ENCODE measurements at places on chromosomes 13 and 19. TPM values are rescaled to one million over a fixed set of nuclear protein-coding genes. Genes with fewer than 3 reads are reported as not detected.

Gene MKNK2
- 41.4 TPM for total RNA-seq

Gene PLIN4
- 0.11 TPM for total RNA-seq

Gene ATP1A3
- 0.52 TPM for total RNA-seq

Gene TSKS
- total RNA-seq = 0.13 TPM

Gene CTXN1
- 1.3 TPM for total RNA-seq

Gene SPATA13
- 13.6 TPM for total RNA-seq

Gene GNA15
- total RNA-seq = not detected

Gene CCDC70
- not detected for total RNA-seq

Gene PLPP2
- total RNA-seq = 0.11 TPM

Gene ADAMTS10
- total RNA-seq = 27.2 TPM

Gene STOML3
- total RNA-seq = not detected

Gene SIGLEC14
- not detected for total RNA-seq

Gene WASF3
- 18.8 TPM for total RNA-seq

Gene NLRP12
- total RNA-seq = not detected

Gene C19orf33
- total RNA-seq = 1.6 TPM

Gene PNMA8A
- total RNA-seq = 8.1 TPM

Gene CEACAM8
- total RNA-seq = not detected

Gene SIGLEC9
- total RNA-seq = not detected

Gene C3
- 14.7 TPM for total RNA-seq

Gene TNFSF9
- total RNA-seq = 5.4 TPM

Gene ATXN8OS
- not detected for total RNA-seq

Gene CCDC124
- 27.8 TPM for total RNA-seq

Gene RNASEH2B
- 44.5 TPM for total RNA-seq

Gene HS6ST3
- total RNA-seq = not detected

Gene OR7C1
- not detected for total RNA-seq

Gene TSHZ3
- total RNA-seq = 5.7 TPM

Gene ATP4A
- total RNA-seq = not detected

Gene CLEC17A
- total RNA-seq = not detected

Gene IGSF23
- 0.26 TPM for total RNA-seq

Gene SMIM44
- total RNA-seq = not detected

Gene ZNF284
- total RNA-seq = 4.6 TPM

Gene FAM83E
- 0.65 TPM for total RNA-seq

Gene GFY
- total RNA-seq = not detected

Gene SLC10A2
- not detected for total RNA-seq

Gene YJEFN3
- total RNA-seq = 0.65 TPM

Gene STAP2
- 3.9 TPM for total RNA-seq

Gene KLK12
- total RNA-seq = not detected

Gene NECTIN2
- 35.6 TPM for total RNA-seq

Gene ZNF600
- 13.5 TPM for total RNA-seq

Gene GRK1
- total RNA-seq = not detected

Gene LIN7B
- 3.7 TPM for total RNA-seq

Gene KRTDAP
- not detected for total RNA-seq

Gene ZNF534
- total RNA-seq = 0.13 TPM

Gene CALR3
- not detected for total RNA-seq

Gene CRB3
- not detected for total RNA-seq

Data from articular chondrocyte of knee joint (primary cell).